ENCODE measurements at places on chromosomes 4 and X.

GRCh38 chr4:40833212-40833611 lies 83.5 kb downstream of the NSUN7 start:
- no peak for DNase-seq

GRCh38 chrX:29376584-29376983 lies 789.3 kb downstream of the IL1RAPL1 start:
- no peak for DNase-seq

- DNase-seq = no peak
Measured at GRCh38 chr4:146634825-146635224, 3.9 kb upstream of the POU4F2 start.

DNA sequence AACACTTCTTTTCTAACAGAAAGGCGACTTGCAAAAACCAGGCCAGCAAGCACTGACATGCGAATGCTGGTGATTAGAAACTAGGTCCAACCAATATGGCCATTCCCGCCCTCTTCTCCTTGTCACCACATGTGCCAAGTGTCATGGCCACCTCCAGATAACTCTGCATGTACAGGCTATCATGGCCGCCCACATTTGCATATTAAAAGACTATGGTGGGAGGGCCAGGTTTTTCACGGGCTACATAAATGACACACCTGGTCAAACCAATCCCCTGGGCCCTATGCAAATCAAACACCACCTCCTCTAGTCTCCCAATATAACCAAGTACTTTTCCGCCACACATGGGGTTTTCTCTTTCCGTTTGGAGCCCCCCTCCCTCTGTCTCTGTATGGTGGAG lies 40.1 kb downstream of the NUDT11 start:
- no peak for DNase-seq

- DNase-seq = no peak
Measured at GRCh38 chr4:182705389-182705788, 211.8 kb downstream of the DCTD start.

DNA sequence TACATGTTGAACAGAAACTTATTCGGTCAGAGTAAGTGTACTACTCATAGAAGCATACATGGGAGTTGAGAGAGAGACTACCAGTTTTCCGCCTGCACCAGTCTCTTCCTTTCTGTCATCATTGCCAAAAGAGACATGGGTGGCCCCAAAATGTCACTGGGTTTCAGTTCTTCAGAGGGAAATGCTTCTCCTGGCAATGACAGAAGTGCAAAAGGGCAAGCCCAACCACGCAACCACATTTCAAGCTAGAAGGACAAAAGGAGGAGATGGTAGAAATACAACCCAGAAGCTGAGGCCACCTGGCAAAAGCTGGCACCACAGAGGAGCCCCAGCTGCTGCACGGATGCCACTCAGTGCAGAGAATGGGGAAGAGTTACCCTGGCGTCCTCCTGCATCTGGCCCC lies 320.1 kb downstream of the BCOR start:
- DNase-seq = no peak

GRCh38 chr4:61540944-61541343 lies 340.8 kb downstream of the ADGRL3 start:
- no peak for DNase-seq

- no peak for DNase-seq
Measured at GRCh38 chr4:139535871-139536234, 20.2 kb downstream of the SETD7 start.

DNA sequence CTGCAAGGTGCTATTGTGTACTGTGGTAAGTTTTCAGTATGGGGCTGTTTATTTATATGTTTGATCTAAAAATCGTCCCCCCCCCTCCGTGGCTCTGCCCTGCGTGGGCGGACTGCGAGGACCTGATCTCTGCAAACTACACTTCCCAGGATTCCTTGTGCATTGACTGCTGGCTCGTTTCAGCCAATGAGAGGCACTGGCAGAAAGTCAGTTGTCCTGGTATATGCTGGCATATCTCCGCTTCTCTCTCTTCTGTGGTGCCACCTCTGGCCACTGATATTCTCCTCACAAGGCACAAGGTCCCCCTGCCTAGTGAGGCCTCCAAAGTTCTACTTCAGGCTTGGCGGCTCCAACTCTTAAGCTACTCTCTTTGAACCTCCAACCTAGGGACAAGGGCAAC lies 168.8 kb upstream of the ZFP42 start:
- no peak for DNase-seq

DNA sequence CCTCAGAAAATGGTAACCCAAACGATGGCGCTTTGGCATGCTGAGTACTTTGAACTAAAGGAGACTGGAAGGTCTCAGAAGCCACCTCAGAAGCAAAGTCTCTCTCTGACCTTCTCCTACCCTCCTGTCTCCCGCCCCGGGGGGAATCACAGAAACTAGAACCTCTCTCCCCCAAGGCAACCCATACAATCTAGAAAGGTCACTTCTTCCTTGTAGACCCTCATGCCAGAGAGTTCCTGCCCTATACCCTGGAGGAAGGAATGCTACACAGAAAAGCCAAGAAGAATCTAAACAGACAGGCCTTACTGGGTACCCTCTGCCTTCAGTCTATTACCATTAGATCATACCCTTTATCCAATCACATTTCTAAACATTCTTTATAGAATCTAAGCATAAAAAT lies 8.5 kb downstream of the PLAC1 start:
- no peak for DNase-seq

DNA sequence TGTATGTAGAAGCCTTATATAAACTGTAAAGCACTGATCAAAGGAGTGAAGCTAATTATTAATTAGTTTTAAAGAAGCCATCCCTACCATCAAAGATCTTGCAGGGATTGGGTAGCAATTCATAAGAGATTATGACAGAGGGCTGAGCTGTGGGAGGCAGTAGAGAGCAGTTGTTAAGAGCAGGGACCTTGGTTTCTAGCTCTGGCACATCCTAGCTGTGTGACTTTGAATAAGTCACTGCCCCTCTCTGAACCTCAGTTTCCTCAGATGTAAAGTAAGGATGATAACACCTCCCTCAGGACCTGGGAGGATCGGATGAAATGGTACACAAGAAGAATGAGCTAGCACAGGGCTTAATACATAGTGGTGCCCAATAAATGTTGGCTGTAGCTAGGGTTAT lies 45.4 kb downstream of the APLN start:
- no peak for DNase-seq

DNA sequence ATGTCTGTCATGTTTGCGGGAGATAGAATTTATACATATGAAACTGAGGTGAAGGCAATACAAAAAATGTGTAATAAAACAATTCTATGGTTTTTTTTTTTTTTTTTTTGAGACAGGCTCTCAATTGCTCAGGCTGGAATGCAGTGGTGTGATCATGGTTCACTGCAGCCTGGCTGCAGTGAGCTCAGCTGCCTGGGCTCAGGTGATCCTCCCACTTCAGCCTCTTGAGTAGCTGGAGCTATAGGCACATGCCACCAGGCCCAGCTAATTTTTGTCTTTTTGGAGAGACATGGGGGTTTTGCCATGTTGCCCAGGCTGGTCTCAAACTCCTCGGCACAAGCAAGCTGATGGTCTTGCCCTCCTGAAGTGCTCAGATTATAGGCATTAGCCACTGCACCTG lies 10.1 kb downstream of the RADX start:
- DNase-seq = no peak

GRCh38 chrX:123481913-123482851 lies 250.7 kb downstream of the THOC2 start:
- no peak for DNase-seq

DNA sequence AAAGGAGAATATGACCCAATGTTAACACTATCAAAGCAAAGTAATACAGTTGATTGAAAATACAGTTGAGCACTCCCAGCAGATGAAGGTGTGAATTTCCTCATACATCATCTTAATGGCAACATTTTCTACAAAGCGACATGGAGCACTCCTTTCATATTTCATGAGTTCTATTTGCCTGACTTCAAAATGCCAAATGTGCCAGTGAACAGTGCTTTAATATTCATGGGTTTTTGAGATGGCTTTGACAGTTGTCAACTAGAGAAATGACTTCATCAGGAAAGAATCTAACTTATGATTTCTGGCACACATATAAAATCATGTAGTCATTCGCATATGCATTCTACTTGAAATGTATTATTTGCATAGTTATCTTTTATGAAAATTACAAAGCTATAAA lies 222.4 kb downstream of the GALNTL6 start:
- DNase-seq = no peak

DNA sequence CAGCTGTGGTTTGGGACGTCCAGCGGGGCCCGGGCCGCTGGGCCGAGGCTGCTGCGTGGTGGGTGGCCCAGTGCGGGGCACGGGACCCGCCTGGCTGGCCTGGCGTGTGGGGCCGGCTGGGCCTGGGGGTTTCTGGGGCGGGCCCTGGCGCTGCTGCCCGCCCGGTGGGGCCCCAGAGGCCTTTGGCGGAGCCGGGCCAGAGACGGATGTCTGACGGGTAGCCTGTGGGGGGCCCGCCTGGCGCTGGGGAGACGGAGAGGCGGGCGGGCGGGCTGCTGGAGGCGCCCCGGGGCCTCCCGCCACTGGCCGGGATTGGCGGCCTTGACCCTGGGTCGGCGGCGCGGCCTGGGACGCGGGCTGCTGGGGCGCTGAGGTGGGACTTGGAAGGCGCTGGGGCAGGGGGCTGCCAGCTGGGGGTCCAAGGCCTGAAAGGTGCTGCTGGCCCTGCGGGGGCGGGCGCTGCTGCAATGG lies 8.1 kb upstream of the TIMP1 start:
- DNase-seq = no peak

- DNase-seq = no peak
Measured at GRCh38 chr4:142809559-142809958, 36.5 kb downstream of the INPP4B start.

- DNase-seq = no peak
Measured at GRCh38 chrX:119655125-119655524, 37.8 kb downstream of the SEPTIN6 start.

- DNase-seq = no peak
Measured at GRCh38 chrX:69808375-69808774, 192.5 kb downstream of the EDA start.

- no peak for DNase-seq
Measured at GRCh38 chrX:136589966-136590365, 58.0 kb downstream of the VGLL1 start.

GRCh38 chr4:38935391-38936073 lies 67.9 kb downstream of the FAM114A1 start:
- no peak for DNase-seq

DNA sequence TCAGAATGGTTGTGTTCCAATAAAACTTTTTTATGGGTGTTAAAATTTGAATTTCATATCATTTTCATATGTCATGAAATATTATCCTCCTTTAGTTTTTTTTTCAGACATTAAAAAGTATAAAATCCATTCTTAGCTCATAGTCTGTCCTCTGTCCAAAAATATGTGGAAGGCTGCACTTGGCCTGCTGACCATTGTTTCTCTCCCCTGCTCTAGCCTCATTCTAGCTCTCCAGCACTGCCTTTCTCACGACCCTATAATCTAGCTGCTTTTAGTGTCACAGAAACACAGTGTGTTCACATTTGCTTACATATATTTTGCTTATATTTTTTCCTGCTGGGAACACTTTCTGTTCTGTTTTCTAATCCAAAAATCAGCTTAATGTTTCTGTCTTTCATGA lies 165.0 kb upstream of the ANK2 start:
- DNase-seq = no peak

GRCh38 chr4:86908251-86908657 lies 16.0 kb upstream of the C4orf36 start:
- DNase-seq = no peak

- no peak for DNase-seq
Measured at GRCh38 chr4:98677799-98678198, 19.4 kb upstream of the TSPAN5 start.

DNA sequence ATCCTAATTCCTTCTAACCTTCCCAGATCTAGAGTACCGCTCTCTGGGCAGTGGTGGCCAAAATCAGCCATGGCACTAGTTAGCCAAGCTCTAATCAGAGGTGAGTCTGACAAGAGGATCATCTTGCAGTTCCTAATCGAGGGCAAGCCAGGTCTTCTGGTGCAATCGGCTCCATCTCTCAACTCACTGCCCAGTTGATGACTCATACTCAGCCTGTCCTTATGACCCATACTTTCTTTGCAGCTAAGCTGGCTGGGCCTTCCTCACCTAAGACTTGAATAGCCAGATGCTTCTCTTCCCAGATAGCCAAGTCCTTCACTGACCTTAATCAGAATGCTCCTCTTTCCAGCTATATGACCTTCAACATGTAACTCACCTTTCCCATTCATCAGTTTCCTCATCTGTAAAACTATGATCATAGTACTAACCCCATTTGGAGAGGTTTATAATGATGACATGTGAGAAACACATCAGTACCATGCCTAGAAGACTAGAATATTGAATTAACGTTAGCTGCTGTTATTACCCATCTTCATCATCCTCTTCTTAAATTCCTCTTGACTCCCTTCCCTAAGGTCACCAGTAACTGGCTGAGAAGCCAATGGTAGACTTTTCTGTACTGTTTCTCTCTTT lies 57.1 kb downstream of the RELL1 start:
- DNase-seq = no peak

- no peak for DNase-seq
Measured at GRCh38 chrX:149916745-149917392, 12.5 kb upstream of the HSFX4 start.

GRCh38 chrX:41265615-41266014 lies 68.3 kb upstream of the DDX3X start:
- no peak for DNase-seq

- DNase-seq = no peak
Measured at GRCh38 chrX:150767475-150768131, 74.4 kb downstream of the MTMR1 start.

DNA sequence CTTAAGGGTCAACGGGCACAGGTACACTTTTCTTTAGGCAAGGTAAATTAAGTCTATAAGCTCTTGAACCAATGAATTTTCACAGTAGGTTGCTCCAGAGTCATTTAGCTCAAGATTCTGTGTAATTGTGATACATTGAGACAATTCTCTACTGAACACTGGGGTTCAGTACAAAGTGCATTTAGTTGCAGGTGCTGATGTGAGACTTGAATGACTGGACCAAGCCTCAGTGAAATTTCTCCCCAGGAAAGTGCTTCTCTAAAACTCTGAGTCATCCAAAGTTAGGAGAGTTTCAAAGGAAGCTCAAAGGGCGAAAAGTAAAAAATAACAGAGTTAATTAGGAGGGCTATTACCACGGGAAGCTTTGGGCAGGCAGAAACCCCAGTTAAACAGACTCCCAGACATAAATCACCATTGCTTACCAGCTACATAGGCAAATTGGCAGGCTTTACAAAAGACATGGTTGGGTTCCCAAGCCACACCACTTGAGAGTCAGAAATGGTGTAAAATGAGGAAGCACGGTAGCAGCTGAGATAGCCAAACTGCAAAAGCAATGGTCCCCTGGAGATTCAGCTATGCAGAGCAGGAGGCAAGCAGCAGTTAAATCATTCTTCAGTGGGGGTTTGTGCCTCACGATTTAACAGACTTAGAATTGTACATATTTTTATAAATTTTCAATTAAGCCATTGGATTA lies 202.6 kb downstream of the PCDH19 start:
- DNase-seq = no peak

- DNase-seq = no peak
Measured at GRCh38 chrX:81280148-81280547, 78.2 kb downstream of the SH3BGRL start.

DNA sequence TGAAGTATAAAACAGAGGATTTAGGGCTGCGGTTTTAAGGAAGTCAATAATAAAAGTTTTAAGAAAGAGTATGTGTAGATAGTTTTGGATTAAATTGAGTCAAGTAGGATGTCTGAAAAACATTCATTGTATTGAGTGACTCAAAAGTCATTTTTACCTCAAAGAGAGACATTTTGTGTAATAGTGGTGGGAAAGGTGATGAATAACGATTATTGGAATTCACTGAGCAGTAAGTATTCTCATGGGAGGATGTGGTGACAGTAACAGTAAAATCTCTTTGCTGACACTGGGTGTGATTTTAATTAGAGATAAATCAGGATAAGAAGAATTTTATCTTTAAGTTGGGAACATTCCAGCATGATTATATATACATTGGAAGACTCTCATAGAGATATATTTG lies 233.6 kb downstream of the PDHA2 start:
- DNase-seq = no peak

Data from hematopoietic multipotent progenitor cell treated with erythropoietin and hydrocortisone succinate and interleukin-3 and kit ligand, for 17 days (in vitro differentiated cells).